EH (cell line): ENCODE measurements at places on chromosomes 1 and 21.

- DNase-seq, result peak; percentile 3
Measured at GRCh38 chr1:196732526-196732925, 42.1 kb upstream of the CFHR3 start.

- no peak for DNase-seq
Measured at GRCh38 chr1:37476087-37476452, 1.7 kb downstream of the ZC3H12A start.

DNA sequence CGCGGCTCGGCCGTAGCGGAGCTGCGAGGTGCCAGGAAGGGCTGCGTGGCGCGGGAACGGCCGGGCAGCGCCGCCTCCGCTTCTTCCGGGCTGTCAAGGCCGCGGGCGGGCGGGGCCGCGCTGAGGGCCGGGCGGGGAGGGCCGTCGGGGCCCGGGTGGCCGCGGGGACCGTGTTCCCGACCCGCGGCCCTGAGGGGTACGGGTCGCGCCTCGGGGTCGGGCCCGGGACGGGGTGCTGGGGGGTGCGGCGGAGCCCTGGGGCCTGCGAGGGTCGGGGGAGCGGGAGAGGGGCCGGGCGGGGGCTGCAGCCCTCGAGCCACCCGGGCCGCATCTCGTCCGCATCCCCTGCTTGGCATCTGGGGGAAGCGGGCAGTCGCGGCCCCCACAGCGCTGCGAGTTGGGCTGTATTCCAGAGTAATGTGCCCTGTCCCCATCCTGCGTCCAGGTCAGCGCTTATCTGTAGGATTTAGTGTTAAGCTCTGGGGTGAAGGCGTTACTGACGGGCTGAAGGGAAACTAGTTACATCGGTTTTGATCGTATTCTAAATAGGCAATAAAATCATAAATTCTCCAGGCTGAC, 379 bp downstream of the RER1 start:
- DNase-seq, result no peak

DNA sequence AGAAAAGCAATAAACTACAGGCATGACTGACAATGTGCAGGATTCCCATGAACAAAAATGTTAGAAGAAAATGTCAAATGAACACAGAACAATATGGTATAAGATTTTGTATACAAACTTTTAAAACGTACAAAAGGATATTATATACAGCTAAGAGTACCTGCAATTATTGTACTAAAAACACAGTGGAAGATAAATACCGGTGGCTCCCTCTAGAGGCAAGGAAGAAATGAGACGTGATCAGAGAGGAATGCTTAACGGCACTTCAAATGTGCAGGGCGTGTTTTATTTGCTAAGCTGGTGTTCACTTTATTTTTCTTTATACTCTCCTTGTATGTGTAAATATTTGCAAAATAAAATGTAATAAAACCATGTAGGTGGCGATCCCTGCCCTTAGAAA, 191.8 kb upstream of the SAMSN1 start:
- DNase-seq, result peak; percentile 19

- DNase-seq, result peak; percentile 61
Measured at GRCh38 chr1:165928075-165928731, 100.8 kb downstream of the UCK2 start.

GRCh38 chr1:157197906-157198435, 59.8 kb upstream of the ETV3 start:
- DNase-seq, result no peak

GRCh38 chr1:162421258-162422164, 9.6 kb upstream of the SH2D1B start:
- DNase-seq, result no peak

DNA sequence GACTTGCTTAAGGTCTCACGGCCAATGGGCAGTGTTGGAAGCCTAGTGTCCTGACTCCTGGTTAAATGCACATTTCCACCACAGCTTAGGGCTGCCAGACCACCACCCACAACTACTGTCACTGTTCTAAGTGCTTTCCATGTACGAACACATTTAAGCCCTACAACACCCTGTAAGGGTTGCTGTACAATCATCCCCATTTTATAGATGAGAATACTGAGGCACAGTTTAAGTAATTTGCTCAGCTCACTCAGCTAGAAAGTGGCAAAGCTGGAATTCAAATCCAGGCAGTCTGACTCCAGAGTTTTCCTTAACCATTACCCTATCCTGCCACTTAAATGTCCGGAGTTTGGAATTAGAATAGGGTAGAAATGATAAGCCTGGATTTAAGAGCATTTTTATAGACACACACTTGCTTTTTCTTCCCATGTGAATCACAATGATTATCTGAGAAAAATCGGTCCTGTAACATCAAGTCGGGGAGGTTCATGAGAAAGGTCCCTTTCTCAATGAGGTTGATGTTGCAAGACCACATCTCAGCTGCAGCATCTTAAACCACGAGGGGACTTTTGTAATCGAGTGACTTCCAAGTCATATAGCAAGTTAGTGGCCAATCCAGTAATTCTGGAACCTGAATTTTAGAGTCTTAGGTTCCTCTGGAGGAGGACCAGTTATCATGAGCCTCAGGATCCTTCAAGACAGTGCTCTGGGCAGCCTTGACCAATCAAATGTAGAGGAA, 8.6 kb downstream of the E2F2 start:
- no peak for DNase-seq

GRCh38 chr1:204344665-204345355, 14.9 kb downstream of the PLEKHA6 start:
- peak; percentile 23 for DNase-seq

DNA sequence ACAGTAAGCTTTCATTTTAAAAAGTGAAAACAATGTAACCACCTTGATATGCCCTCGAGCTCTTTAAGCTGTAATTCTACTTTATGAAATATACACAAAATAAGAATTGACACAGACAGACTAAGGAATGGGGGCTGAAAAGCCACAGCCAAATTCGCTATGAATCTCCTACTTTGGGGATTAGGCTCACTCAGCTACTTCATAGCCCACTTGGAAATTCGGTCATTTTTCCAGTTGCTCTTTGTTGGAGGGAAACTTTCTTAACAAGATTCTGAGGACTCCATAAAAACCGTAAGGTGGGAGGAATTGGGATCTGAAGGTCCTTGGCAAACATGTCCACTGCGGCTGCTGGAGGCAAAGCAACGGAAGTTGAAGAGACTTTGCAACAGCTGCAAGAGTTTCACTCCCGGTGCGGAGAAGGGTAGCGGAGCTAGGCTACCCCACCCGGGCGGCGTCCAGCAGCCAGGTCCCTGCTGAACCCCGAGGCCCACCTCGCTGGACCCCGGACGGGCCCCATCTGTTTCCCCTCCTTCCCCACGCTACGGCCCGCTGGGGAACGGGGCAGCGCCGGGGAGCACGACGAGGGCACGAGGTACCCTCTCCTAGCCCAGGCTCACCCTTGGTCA, 634 bp downstream of the MYCBP start:
- peak; percentile 42 for DNase-seq

GRCh38 chr1:12618661-12618964, 603 bp upstream of the DHRS3 start:
- no peak for DNase-seq

- no peak for DNase-seq
Measured at GRCh38 chr1:47995306-47996050, 1.7 kb downstream of the TRABD2B start.

- DNase-seq, result peak; percentile 5
Measured at GRCh38 chr1:110485725-110486124, 33.2 kb downstream of the KCNA10 start.

DNA sequence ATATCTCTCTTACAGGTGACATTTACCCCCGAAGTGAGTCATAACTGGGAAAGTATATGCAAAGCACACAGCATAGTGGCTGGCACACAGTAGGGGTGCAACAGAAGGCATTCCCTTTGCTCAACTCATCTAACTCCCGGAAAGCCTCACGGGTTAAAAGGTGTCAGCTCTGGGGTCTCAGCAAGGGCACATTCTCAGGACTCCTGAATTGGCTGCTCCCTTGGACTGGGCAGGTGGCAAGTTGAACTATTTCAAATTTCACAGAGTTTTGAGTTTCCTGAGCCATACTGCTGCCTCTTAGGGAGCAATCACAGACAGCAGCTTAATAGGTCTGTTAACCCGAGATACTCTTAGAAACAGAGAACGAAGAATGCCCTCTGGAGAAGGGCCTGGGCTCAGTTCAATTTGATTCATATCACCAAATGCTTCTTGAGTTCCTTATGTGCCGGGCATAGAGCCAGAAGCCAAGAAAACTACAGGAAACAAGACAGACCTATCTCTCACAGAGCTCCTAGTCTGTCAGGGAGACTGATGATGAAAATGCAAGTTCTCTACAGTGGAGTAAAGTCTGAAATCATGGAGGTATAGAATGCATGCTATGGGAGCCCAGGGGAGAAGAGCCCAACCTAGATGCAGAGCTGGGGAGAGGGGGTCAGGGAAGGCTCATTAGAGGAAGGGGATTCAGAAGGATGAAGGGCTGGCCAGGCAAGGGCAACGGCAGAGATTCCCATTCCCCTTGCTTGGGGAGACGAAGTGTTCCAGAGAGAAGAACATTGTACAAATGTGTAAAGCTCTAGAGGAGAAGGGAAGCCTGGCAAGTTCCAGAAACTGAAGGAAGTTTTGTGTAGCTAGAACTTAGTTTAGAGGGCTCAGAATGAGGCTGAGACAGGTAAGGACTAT, 143.9 kb upstream of the HMGB4 start:
- DNase-seq, result peak; percentile 67

GRCh38 chr1:228725178-228725577, 10.1 kb upstream of the RHOU start:
- DNase-seq, result no peak

GRCh38 chr1:220222939-220223338, 49.3 kb downstream of the RAB3GAP2 start:
- DNase-seq, result no peak

GRCh38 chr1:237748171-237748960, 142.4 kb downstream of the ZP4 start:
- DNase-seq, result no peak

DNA sequence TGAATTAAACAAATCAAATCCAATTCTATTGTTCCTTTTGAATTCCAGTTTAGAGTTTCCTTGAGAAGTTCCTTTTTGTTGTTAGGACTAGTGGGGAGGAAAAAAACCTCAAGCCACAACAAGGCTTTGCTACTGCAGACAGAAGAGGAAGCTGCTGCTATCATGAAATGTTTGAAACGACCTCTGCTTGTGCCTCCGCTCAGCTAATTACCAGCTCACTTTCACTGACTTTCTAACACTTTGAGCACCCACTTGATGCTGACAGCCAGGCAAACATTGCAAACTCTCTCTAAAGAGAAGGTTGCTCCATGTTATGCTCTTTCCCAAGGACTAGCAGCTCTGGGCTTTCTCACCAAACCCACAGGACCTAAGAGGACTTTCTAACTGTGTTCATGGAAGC, 203.9 kb upstream of the PROX1 start:
- no peak for DNase-seq

DNA sequence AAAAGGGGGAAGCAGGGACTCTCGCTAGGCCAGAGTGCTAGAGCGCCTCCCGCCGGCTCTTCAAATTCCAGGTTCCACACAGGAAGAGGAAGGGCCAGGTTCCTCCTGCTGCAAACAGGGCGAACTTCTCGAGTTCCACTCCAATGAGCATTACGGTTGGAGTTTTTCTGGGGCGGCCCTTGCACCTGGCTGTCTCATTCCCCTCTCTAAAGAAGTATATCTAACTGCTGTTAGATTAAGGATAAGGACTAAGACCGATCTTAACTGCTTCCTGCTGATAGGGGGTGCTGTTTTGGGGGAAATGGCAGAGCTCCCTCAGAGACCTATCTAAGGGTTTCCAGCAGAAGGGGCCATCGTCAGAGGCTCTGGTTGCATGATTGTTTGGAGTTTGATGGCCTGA, 138.0 kb downstream of the RABGAP1L start:
- DNase-seq, result no peak

GRCh38 chr1:36457691-36458090, 6.5 kb downstream of the MRPS15 start:
- DNase-seq, result no peak

GRCh38 chr1:89552471-89553081, 27.9 kb downstream of the LRRC8B start:
- DNase-seq, result no peak

DNA sequence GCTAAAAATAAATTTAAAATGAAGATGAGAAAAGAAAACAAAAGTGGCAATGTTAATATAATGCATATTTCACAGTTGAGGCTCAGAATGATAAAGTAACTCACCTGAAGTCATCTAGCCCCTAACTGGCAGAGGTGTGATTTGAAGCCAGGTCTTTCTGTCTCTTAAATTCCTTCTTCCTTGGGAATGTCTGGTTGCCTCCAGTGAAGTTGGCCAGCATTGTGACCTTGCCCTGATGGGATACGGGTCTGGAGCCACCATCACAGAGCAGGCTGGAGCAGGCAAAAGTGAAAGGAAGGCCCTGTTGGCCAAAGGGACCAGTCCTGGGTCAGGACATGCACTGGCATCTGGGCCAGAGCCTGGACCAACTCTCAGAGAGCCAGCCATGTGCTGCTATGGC, 111.7 kb downstream of the EPHB2 start:
- DNase-seq, result no peak

DNA sequence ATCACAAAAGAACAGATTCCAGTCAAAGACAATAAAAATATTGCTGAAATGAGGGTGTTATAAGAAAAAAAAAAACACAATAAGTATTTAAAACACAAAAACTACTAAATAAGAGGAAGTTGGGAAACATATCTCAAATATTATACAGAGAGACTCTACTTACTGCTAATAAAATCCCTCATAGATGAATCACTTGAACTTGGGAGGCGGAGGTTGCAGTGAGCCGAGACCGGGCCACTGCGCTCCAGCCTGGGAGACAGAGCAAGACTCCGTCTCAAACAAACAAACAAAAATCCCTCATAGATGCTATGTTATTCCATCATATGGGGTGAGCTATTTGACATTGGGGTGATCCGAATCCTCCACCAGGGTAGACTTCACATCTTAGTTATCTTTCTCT, 48.0 kb upstream of the ZNF281 start:
- DNase-seq, result no peak

- no peak for DNase-seq
Measured at GRCh38 chr21:39196838-39197237, 13.6 kb upstream of the PSMG1 start.

DNA sequence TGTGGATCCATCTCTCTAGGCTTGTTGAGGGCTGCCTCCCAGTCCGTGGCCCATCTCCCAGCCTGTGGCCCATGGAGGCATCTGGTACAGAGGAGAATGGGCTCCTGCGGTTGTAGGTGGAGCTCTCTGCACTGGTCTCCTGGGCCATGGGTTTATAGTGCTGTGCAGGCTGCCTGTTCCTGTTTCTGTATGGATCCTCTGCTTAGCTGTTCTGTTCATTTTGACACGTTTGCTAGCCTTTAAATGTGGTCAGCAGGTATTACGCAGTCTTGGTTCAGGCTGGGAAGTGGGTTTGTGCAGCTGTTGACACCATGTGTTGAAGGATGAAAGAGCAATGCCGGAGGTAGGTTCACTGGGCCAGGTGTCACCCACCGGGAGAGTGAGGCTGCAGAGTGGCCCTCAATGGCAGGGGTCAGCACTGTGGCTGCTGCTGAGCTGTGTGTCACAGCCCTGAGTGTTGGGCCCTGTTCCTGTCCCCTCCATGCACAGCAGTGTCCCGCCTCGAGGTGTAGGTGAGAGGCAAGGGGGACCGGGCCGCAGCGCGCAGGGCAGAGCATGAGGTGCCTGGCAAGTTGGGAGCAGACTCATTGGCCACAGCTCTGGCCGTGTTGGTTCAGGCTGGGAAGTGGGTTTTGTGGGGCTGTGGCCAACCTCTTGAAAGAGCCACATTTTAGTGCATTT, 39.0 kb downstream of the SNAP47 start:
- no peak for DNase-seq
